ENCODE measurements at places on chromosomes 2 and 18. TPM values are rescaled to one million over a fixed set of nuclear protein-coding genes. Genes with fewer than 3 reads are reported as not detected.

The STARD6 gene
- total RNA-seq, result not detected

The GRHL1 gene
- total RNA-seq, result 1.4 TPM

GRCh38 chr2:187748958-187749357 lies 194.7 kb upstream of the TFPI start:
- H3K36me3 ChIP-seq, result no peaks in the 10 kb centered on the region
- no peak overlapping the region for H3K4me3 ChIP-seq
- no peak for DNase-seq
- H3K27ac ChIP-seq, result no peak overlapping the region

DNA sequence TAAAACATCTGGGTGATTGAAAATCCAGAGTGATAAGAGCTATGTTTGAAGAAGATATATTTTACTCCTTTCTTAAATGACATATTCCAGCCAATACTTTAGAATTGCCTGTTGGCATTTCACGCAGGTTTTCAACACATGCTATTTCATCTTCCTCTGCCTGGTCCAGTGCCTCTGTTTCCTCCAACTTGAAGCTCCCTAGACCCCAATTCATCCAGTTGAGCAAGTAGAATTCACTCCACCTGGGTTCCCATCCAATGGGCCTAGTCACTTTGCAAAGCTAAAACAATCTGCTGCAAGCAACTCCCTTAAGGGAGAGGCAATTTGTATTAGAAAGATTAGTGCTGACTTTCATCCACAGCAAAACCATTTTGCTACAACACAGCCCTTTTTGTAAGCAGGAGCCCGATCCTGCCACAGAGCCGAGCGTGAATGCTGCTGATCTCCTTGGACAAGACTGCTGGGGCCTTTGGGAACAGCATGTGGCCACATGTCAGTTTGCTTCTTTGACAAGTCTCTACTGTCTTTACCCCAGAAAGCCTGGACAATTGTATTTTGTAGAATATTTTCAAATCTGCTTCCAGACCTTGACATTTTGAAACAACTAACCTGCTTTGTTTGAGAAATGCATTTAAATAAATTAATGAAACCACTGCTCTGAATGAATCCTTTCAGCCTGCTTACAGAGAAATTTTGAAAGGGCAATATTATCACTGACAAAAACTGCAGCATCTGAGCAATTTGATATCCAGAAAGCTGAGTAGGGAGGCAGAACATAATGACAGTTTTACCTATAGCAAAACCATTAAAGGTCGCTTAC lies 259.1 kb downstream of the TDRD15 start:
- no peaks in the 10 kb centered on the region for H3K36me3 ChIP-seq

The DLGAP1 gene
- total RNA-seq, result 2.1 TPM

GRCh38 chr2:178205853-178206521 lies 11.7 kb downstream of the OSBPL6 start:
- H3K36me3 ChIP-seq, result no peaks in the 10 kb centered on the region
- H3K27ac ChIP-seq, result no peak overlapping the region

DNA sequence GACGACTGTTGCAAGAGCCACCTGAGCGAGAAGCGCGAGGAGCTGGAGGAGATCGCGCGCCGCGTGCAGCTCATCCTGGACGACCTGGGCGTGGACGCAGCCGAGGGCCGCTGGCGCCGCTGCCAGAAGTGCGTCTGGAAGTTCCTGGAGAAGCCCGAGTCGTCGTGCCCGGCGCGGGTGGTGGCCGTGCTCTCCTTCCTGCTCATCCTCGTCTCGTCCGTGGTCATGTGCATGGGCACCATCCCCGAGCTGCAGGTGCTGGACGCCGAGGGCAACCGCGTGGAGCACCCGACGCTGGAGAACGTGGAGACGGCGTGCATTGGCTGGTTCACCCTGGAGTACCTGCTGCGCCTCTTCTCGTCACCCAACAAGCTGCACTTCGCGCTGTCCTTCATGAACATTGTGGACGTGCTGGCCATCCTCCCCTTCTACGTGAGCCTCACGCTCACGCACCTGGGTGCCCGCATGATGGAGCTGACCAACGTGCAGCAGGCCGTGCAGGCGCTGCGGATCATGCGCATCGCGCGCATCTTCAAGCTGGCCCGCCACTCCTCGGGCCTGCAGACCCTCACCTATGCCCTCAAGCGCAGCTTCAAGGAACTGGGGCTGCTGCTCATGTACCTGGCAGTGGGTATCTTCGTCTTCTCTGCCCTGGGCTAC lies 1.2 kb downstream of the KCNF1 start:
- H3K4me1 ChIP-seq, result no peaks in the 10 kb centered on the region
- H3K27ac ChIP-seq, result no peak overlapping the region
- peak; percentile 60 for DNase-seq
- H3K27me3 ChIP-seq, result peaks cover 29% of the 10 kb centered on the region

The RBM44 gene
- total RNA-seq, result 0.68 TPM

DNA sequence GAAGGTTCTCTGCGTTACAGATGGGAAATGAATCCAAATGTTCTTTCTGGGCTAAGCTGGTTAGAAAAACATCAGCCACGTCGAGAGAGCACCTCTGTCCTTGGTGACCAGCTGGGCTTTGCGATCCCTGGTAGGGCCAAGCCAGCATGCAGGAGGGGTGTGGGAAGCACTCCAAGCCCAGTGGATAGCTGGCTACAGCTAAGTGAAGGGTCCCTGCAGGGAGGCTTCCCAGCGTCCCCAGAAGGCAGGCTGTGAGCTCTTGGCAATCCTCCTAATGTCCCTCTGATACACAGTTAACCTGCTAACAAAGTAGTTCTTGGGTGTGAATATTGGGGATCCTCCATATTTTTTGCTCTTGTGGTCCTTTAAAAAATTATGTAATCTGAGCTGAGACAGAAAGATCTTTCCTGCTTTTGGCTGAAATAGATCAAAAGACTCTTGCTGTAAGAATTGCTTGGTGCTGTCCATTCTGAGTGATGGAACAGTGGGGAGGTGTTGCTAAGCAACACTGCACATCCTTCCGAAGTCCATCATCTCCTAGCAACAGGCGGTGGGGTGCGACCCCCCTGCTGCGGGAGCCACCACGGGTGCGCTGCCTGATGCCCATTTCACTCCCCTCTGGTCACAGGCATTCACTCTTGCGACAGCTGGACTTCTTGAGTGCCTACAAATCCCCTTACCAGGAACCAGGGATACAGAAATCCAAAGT lies 88.5 kb upstream of the UXS1 start:
- H3K4me3 ChIP-seq, result no peak overlapping the region
- no peak overlapping the region for H3K27ac ChIP-seq
- no peaks in the 10 kb centered on the region for H3K36me3 ChIP-seq
- no peaks in the 10 kb centered on the region for H3K27me3 ChIP-seq
- no peak for DNase-seq
- peaks cover 14% of the 10 kb centered on the region for H3K4me1 ChIP-seq

The IL36B gene
- total RNA-seq, result not detected

- H3K27me3 ChIP-seq, result no peaks in the 10 kb centered on the region
- no peaks in the 10 kb centered on the region for H3K36me3 ChIP-seq
- H3K27ac ChIP-seq, result no peak overlapping the region
- no peaks in the 10 kb centered on the region for H3K4me1 ChIP-seq
These were observed 3.6 kb downstream of the ACP1 start for GRCh38 chr2:268323-268722.

The NOL4 gene
- 1.1 TPM for total RNA-seq

- H3K36me3 ChIP-seq, result no peaks in the 10 kb centered on the region
- no peak overlapping the region for H3K27ac ChIP-seq
- no peaks in the 10 kb centered on the region for H3K4me1 ChIP-seq
- H3K27me3 ChIP-seq, result no peaks in the 10 kb centered on the region
These were observed 143.6 kb upstream of the DAPL1 start for GRCh38 chr2:158651358-158652057.

DNA sequence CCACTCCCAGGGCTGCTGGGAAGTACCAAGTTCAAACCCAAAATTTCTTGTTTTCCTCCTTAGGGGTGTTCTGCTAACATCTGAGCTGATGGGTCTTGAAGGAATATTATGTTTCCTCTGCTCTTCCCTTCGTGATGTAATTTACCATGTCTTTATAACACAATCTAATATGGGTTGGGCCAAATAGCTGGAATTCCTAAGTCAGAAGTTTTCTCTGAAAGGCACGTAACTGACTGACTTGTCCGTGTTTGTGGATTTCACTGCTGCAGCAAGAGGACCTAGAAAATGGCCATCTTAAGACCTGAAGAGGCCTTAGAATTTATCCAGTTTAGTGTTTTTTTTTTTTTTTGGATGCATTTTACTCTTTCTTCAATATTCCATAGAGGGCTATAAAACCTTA lies 256.7 kb downstream of the DCDC2C start:
- no peaks in the 10 kb centered on the region for H3K36me3 ChIP-seq
- no peak overlapping the region for H3K4me3 ChIP-seq
- no peaks in the 10 kb centered on the region for H3K27me3 ChIP-seq

The CYRIA gene
- 9.0 TPM for total RNA-seq

Measured in sigmoid colon (tissue), 7 donors.